Esophagus squamous epithelium (tissue), 5 donors: ENCODE measurements at places on chromosomes 4 and X.

DNA sequence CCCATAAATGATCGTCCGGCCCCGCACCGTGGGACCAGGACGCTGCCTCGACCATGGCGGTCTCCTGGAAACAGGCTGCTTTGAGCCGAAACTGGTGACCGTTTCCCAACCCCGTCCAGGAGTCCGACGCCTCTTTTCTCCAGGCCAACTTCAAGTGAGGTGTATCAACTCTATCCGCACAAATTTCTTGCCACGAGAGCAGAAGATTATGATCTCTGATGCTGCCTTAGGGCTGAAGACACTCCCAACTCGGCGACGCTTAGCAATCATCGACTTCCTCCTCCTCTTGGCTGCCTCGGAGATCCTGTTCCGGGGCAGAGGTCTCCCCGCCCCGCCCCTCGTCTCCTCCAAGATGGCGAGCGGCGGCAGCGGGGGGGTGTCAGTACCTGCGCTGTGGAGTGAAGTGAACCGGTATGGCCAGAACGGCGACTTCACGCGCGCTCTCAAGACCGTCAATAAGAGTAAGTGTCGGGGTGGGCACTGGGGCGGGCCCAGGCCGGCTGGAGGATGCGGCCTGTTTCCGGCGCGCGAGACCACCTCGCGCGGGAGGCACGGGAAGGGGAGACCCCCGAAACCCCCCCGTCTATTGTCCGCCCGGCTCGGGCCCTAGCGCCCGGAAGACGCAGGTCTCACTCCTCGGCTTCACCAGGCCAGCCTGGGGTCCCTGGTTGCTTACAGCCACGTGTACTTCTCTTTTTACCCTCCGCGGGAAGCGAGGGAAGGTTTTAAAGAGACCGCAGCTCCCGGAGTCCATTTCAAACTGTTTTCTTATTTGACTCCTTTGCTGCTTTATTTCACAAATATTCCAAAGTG is at the start of gene SRP72:
Gene SRP72 (plus strand): TSS at position 334 of the 813 bp plus-strand sequence. CDS start 19 bp downstream, at position 353.
- DNase-seq = peak; percentile 53

GRCh38 chr4:79676705-79677104 is 268.7 kb upstream of the GK2 start:
- DNase-seq = no peak

- DNase-seq = no peak
Measured at GRCh38 chr4:128649575-128650205, 159.8 kb upstream of the JADE1 start.

- no peak for DNase-seq
Measured at GRCh38 chrX:66684196-66684595, 45.3 kb upstream of the EDA2R start.

DNA sequence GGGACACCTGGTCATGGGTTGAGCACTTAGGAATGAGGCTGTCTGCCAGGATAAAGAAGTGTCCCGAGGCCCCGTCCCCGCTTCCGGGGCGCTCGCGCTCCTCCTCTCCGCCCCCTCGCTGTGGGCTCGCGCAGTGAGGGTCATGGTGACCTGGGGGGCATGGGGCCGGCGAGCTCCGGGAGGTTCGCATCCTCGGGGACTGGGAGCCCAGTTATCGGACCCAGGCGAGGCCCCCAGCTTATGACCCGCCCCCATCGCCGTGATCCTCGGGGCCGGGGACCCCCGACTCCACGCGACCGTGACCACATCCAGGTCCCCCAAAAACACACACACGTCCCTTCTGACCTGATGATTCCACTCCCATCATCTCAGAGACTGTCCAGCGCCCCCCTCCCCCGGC is 35.3 kb upstream of the SRPX start:
- DNase-seq = no peak

GRCh38 chrX:125681058-125681457 is 361.4 kb downstream of the TEX13C start:
- no peak for DNase-seq

DNA sequence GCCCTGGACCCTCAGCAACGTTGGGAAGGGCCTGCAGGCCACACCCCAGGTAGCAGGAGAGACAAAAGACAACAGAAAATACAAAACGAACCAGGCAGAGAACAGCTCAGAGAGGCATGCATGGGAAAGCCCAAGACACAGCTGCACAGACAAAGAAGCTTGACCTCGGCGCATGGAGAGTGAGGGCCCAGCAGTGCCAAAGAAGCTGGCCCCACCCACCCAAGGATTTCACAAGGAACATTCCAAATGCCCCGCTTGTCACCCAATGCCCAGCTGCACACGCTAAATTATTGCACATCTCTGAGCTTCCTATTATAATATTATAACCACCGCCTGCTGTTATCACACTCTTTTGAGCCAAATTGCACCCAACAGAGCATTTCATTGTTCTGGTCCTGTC is 147.7 kb upstream of the TBL1X start:
- DNase-seq = no peak

DNA sequence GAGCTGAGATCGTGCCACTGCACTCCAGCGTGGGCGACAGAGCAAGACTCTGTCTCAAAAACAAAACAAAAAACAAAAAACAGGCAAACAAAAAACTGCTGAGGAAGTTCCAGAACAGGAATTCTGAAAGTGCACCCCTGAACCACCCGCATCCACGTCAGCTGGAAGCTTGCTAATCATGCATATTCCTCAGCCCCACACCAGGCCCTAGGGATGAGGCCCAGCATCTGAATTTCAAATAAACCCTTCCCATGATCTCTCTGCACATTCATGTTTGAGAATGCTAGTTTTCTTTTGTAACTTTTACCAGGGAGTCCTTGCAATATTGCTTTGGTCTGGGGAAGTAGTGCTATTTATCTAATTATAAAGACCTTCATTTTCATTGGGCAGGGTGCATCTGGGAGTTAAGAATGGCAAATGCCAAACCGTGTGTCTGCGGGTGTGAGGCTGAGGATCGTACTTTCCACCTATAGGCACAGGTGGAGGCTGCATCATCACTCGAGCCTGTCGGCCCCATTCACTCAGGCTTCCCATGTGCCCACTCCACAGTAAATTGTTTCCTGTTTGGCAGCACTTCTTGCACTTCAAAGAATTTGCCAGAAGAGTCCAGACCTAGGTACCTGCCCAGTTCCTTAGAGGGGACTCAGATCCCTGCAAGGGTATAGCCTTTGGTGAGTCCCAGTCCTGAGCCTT is 23.6 kb downstream of the CCKAR start:
- DNase-seq = no peak

DNA sequence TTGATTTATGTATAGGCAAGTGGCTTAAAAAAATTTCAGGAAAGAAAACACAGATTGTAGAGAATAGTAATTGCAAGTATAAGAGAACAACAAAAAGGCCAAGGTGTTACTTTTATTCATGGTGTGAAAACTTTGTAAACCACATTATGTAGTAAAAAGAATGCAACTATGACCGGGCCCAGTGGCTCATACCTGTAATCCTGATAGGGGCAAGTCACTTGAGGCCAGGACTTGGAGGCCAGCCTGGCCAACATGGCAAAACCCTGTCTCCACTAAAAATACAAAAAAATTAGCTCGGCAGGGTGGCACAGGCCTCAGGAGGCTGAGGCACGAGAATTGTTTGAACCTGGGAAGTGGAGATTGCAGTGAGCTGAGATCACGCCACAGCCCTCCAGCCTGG is 131.7 kb downstream of the DCK start:
- DNase-seq = no peak

- no peak for DNase-seq
Measured at GRCh38 chrX:122475306-122475705, 708.8 kb upstream of the GRIA3 start.
